Glutamatergic neuron (in vitro differentiated cells): ENCODE measurements at places on chromosomes 5 and 9. TPM values are rescaled to one million over a fixed set of nuclear protein-coding genes. Genes with fewer than 3 reads are reported as not detected.

GRCh38 chr5:138641547-138642298, 66.5 kb upstream of the HSPA9 start:
- DNase-seq = peak; percentile 94

DNA sequence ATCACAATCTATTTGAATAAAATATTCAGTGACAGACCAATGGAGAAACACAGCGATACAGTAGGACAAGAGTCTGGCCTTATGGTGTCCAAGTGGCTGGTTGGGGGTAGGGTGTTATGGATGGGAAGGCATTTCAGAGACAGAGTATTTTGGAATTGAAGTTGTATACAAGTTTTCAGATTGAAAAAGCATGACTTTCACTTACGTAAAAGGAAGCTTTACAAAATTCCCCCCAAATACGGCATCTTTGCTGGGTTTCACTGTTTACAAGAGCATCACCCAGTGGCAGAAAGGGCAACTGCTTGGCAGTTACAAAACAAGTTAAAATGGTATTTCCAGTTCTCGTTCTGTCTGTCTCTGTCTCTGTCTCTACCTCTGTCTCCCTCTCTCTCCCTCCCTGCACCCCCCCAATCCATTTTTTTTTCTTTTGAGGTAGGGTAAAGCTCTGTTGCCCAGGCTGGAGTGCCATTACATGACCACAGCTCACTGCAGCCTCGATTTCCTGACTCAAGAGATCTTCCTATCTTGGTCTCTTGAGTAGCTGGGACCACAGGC, 86.2 kb downstream of the PTPN3 start:
- no peak for DNase-seq

DNA sequence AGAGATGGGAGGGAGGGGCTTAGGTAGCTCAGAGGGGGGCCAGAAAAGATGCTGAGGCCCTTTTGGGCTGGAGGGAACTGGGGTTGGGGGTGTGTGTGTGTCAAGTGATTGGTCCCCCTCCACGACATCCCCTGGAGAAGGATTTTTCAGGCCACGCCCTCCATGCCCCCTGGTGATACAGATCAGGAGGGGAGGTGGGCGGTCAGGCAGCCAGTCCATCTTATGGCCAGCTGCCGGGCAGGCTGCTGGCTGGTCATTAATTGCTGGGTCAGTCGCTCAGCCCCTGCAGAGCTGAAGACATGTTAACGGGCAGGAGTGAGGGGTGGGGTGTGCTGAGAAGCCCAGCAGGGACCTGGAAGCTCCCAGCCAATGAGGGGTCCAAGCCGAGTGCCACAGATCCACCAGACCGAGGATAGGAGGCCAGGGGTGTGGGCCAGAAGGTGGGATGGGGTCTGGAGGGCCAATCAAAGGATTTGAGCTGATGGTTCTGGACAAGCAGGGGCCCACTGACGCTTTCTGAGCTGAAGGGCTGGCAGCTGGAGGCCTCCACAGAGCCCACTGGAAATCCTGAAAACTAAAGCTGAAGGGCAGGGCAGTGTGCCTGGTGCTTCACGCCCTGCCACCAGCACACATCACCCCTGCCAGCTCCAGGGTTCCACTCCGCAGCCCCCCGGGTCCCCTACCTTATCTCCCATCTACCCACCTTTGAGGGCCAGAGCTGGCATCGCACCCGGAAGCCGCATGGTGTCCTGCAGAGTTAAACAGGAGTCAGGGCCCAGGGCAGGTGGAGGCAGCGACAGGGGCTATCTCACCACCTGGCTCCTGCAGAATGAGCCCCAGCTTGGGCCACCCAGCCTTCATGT, 19.1 kb downstream of the PDGFRB start:
- no peak for DNase-seq

DNA sequence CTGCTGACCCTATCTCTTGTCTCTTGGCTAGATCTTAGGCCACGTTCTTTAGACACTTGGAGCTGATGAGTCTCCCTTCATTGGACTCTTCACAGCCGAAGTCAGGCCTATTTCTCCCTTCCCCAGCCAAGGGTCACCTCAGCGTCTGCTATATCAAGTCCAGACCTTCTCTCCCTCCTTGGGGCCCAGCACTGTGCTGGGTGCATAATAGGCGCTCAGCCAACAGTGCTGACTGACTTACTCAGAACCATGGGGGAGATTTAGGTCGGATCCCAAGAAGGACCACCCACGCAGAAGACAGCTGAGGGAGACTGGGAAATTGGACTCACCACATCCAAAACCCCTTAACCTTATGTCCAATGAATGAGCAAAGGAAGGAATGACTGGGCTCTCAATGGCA, 5.6 kb upstream of the AMBP start:
- DNase-seq = no peak

DNA sequence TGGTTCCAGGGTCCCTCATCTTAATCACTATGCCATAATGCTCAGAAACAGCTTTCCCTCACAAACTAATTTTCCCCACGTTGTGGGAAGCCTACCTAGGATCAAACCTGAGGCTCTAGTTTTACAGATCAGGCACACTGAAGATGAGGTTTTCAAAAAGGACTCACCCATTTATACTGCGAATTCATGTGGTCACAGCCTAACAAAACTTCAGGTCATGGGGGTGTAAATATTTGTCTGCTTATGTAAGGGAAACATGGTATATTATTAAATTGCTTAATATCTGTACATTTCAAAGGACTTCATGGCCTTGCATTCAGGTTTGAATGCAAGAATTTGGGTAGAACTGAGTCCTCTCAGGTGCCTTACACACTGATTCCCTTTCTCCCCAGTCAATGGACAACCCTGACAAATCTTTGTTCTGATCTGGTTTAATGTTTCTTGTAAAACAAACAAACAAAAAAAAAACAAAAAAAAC, 12.1 kb downstream of the ZFAND5 start:
- no peak for DNase-seq

DNA sequence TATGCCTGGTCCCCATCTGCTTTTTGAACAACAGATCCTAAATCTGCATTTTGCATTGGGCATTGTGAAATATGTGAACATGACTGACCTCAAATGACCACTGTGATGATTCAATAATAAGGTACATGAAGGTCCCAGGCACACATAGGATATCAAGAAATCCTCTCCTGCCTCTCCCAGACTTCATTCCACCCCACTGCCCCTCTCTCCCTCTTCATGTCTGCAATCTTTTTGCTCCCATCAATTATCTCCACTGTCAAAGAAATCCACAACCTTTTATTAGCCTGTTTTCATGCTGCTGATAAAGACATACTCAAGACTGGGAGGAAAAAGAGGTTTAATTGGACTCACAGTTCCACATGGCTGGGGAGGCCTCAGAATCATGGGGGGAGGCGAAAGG, 476.7 kb downstream of the CTNND2 start:
- no peak for DNase-seq

DNA sequence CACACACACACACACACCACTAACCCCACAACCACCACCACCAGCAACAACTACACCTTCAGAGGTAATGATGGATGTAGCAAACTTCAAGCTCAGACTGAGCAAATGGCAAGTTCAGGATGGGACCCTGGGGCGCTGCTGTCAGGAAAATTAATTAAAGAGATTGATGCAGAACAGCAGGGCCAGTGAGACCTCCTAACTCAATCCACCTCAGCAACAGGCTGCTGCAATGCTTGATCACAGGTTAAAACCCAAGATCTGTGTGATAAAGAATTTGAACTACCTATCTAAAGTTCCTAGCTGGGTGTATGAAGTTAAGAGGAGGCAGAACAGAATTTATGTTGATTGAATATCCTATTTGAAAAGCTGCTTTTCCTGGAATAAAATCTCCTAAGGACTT, 140.3 kb upstream of the FER start:
- DNase-seq = no peak

DNA sequence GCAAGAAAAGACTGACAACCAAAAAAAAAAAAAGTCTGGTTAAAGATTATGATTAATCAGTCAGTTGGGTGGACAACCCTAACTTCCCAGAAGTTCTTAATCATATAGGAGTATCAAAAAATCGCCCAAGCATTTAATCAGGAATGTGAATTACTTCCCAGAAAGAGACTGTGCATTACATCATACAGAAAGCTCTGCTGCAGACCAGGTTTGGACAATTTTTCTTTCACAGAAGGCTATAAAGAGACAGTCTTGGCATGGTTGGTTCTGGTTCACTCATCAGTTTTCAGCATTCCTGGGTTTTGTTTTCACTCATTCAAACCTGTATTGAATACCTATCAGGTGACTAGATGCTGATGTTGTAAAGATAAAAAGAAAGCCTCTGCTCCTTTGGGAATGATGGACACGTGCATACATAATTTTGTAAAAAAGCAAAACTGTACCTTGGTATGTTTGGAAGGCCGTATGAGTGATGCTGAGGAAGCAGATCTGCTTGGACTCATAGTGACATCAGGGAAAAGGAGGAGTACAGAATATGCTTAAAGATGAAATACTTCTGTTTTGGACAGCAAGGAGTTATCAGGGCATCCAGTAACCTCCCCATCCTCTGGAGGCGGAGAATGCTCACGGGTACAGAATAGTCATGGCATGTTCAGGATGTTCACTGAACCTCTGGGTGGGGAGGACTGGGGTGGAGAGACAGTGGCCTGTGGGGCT, 178.4 kb downstream of the GNA14 start:
- no peak for DNase-seq

DNA sequence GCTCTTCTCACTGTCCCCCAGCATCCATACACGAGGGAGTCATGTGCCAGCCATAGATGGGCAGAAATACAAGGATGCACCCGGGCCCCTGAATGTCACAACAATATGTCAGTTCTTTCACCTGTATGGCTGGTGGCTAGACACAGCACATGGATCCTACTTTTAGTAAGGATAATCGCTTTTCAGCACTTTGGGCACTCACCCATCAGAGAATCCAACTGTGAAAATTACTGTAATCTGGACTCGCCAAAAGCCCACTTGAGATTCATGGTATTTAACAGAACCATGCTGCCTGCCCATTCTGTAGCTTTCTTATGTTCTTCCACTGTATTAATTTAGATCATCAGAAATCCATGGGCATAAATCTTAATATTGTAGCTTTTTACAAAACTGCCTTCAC, 124.8 kb downstream of the FRMD3 start:
- DNase-seq = no peak

DNA sequence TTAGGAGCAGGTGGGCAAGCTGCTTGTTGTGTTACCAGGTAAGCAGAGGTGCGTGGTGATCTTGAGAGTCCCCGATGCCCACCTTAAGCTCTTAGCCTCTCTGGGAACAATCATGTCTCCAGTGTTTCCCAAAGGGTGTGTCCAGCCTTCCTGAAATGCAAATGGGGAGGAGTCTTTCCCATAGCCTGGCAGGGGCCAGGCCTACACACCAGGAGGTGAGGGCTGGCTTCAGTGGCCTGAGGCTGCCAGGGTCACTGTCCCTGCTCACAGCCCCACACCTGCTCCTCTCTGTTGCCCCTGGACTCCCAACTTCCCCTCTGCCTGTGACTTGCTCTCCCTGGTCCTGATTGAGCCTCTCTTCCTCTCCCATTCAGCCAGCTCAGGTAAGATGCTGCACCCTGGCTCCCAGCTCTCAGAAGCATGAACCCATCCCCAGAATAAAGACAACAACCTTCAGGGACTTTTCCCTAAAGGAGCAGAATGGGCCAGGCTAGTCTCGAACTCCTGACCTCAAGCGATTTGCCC, 65.7 kb upstream of the PHYKPL start:
- no peak for DNase-seq

- DNase-seq = no peak
Measured at GRCh38 chr9:96514800-96515158, 64.8 kb downstream of the HABP4 start.

- no peak for DNase-seq
Measured at GRCh38 chr9:6978591-6978990, 220.8 kb downstream of the KDM4C start.

GRCh38 chr9:89109666-89110065, 69.0 kb downstream of the SHC3 start:
- no peak for DNase-seq

DNA sequence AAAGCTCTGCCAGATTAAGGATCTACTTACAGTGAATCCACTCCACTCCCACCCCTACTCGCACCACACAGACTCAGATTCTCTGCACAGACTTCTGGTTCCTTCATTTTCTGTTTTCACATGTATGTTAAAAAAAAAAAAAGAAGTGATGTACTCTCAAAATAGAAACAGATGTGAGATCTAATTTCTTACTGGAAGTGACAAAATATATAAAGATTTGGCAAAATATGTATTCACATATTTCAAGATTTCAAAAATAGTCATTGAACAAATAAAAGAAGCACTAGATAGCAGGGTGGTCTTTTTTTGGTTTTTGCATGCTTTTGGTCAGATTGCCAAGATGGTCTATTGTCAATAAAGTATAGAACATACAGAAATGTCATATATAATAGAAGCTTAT, 379.2 kb downstream of the TMEM167A start:
- DNase-seq = no peak

KCNV2 gene
- total RNA-seq = not detected

SH3GL2 gene
- total RNA-seq = 8.1 TPM

ZNF366 gene
- total RNA-seq = not detected

AHRR gene
- 2.0 TPM for total RNA-seq

IRX2 gene
- total RNA-seq = 60.7 TPM

APBA1 gene
- total RNA-seq = 13.0 TPM
